ENCODE measurements at places on chromosomes 7 and 10. TPM values are rescaled to one million over a fixed set of nuclear protein-coding genes. Genes with fewer than 3 reads are reported as not detected.

Gene CHST15
- total RNA-seq, result 68.1 TPM

DNA sequence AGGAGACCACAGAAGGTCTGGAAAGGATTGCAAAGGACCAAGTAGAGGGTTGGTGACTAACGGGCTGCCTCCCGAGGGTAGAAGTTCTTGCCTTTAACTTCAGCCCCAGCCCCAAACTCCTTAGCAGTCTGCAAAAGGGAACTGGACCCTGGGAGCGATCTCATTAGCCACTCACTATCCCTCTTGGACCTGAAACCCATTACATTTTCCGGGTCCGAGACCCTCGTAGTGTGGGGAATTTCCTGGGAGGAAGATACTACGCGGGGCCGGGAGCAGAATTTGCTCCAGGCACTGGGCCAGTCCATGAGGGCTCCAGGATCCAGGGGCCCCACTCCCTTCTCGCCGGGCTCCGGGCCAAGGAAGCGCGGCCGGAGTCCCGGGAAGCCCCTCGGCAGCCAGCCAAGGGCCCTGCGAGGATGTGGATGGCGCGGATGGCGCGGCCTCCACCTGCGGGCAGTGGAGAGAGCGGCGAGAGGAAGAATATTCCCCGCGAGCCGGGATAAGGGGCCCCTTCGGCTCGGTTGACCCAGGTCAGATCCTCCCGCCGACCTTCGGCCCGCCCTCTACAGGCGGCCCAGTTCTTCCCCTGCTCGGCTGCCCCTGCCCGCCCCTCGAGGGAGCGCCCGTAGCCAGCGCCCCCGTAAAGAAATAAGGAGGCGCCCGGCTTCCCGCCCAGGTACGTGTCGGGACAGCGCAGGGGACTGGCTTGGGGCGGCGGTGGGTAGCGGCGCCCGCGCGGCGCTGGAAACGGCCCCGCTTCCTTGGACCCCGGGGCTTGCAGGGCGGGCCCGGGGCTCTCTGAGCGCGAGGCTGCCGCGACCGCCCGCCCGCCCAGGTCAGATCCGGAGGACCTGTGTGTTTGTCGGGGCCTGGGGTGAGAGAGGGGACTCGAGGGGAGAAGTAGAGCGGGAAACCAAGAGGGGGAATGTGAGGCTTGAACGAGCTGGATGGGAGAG lies at the start of gene MYO3A:
Gene MYO3A (plus strand): TSS at position 577 of the 956 bp plus-strand sequence. CDS start 17,882 bp downstream, outside the sequence.
- DNase-seq, result no peak

DNA sequence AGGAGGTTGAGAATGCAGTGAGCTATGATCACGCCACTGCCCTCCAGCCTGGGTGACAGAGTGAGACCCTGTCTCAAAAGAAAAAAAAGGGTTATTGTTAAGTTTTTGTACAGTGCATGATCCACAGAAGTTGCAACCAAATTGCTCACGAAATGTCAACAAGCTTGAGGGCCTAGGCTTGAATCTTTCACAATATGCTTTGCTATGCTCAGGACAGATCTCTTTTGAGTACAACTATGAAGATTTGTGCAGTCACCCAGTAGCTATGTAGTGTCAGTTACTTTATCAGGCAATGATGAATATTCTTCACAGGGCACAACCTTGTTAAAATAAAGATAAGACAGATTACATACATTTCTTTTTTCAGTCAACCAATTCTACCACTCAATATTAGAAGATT lies 109.2 kb downstream of the PRTFDC1 start:
- DNase-seq, result no peak

Gene TMEM176A
- not detected for total RNA-seq

Gene MRLN
- not detected for total RNA-seq

- no peak for DNase-seq
These were observed 15.2 kb downstream of the SLC29A3 start for GRCh38 chr10:71334221-71334791.

- no peak for DNase-seq
These were observed 18.8 kb downstream of the CHAT start for GRCh38 chr10:49632406-49633317.

Gene PLAU
- 137 TPM for total RNA-seq

Gene ZNF511
- total RNA-seq, result 20.1 TPM

GRCh38 chr7:156386097-156386496 lies 254.5 kb upstream of the RNF32 start:
- no peak for DNase-seq

Gene CD36
- total RNA-seq, result 3.5 TPM

GRCh38 chr10:122374859-122375678 lies 561 bp downstream of the PLEKHA1 start:
- no peak for DNase-seq

Gene PI4K2A
- 26.6 TPM for total RNA-seq
